ENCODE measurements at places on chromosomes 13 and 19.

- H3K27ac ChIP-seq = peak overlapping the region; percentile 94
- H3K27me3 ChIP-seq = no peaks in the 10 kb centered on the region
- peaks cover 62% of the 10 kb centered on the region for H3K4me1 ChIP-seq
- H3K4me3 ChIP-seq = no peak overlapping the region
- no peaks in the 10 kb centered on the region for H3K36me3 ChIP-seq
These were observed 1.6 kb upstream of the CACNG6 start for GRCh38 chr19:53989600-53990533.

DNA sequence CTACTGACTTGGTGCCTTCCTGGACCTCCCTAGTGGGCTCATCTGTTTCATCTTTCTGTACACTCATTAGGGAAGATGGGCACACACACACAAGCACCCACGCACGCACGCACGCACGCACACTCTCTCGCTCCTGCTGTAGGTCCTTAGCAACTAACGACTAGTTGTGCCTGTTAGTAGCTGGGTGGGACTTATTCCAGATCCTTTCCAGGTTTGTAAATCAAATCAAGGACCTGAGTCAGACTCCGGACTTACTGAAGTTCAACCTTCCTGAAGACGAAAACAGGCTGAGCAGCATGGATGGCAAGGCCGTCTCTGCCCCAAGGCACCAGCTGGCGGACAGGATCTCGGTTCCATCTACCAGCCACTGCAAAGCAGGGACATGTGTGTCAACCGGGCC is 76.2 kb downstream of the SLC15A1 start:
- no peaks in the 10 kb centered on the region for H3K4me1 ChIP-seq
- no peak for DNase-seq
- H3K27me3 ChIP-seq = no peaks in the 10 kb centered on the region
- H3K4me3 ChIP-seq = no peak overlapping the region
- H3K36me3 ChIP-seq = no peaks in the 10 kb centered on the region

DNA sequence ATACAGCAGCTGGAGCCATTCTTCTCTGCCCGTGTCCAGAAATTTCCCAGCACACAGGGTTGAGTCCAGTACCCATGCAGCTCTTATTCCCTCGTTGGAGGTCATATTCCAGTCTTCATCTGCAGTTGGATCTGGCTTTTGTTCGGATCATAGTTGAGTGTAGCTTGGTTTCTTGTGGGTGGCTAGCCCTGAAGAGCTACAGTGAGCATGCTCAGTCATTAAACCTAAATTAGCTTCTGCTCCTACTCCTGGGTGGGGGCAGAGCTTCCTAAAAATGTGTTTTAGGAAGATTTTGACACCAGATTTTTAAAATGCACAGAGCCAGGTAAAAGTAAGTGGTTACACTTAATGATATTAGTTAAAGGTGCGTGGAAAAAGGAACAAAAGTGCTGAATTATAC is 64.4 kb downstream of the DGKH start:
- no peak overlapping the region for H3K4me3 ChIP-seq
- H3K27me3 ChIP-seq = no peaks in the 10 kb centered on the region
- H3K27ac ChIP-seq = no peak overlapping the region
- H3K4me1 ChIP-seq = peaks cover 10% of the 10 kb centered on the region
- H3K36me3 ChIP-seq = no peaks in the 10 kb centered on the region

GRCh38 chr13:34583181-34583580 is 358.9 kb upstream of the NBEA start:
- DNase-seq = no peak
- no peak overlapping the region for H3K27ac ChIP-seq
- no peaks in the 10 kb centered on the region for H3K4me1 ChIP-seq

DNA sequence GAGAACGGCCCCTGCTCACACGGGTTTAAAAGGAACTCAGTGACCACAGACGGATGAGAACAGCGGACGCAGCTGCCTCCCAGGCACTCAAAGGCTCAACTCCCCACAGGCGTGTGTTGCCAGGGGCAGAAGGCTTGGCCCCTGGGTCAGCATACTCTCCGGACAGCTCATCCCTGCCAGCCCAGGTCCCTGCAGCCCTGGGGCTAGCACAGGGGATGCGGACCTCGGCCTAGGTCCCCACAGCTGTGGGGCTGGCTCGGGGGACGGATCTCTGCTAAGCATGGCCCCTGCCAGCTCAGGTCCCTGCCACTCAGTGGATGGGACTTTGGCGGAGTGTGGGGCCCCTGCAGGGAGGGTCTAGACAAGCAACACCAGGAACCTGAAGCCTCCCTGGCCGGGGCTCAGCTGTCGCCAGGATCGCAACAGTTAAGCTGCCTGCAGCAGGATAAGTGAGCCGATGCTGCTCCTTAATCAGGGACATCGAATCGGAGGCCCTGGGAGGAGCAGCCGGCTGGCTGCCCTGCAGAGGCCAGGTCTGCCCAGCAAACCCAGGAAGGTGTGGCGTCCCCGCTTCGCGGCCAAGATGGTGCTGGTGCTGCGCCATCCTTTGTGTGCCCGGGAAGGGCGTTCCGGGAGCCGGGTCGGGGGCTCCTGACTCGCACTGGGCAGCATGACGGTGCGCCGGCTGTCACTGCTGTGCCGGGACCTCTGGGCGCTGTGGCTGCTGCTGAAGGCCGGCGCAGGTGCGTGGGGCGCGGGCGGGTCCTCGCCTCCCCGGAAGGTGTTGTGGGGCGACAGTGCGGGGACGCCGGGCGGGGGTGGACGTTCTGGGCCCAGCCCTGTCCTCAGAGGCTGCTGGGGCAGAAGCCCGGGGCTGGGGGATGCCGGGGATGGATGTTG is 32.5 kb downstream of the MCF2L start:
- peak overlapping the region; percentile 11 for H3K4me3 ChIP-seq
- H3K36me3 ChIP-seq = no peaks in the 10 kb centered on the region
- H3K27ac ChIP-seq = no peak overlapping the region
- no peaks in the 10 kb centered on the region for H3K4me1 ChIP-seq
- H3K27me3 ChIP-seq = no peaks in the 10 kb centered on the region

- no peaks in the 10 kb centered on the region for H3K27me3 ChIP-seq
- H3K4me1 ChIP-seq = no peaks in the 10 kb centered on the region
- no peak for DNase-seq
- H3K4me3 ChIP-seq = no peak overlapping the region
- no peak overlapping the region for H3K27ac ChIP-seq
These were observed 176.8 kb downstream of the OXGR1 start for GRCh38 chr13:96817336-96817941.

GRCh38 chr19:45954156-45954555 is 19.5 kb downstream of the NOVA2 start:
- H3K4me3 ChIP-seq = no peak overlapping the region
- DNase-seq = no peak
- no peaks in the 10 kb centered on the region for H3K27me3 ChIP-seq
- H3K27ac ChIP-seq = no peak overlapping the region
- no peaks in the 10 kb centered on the region for H3K4me1 ChIP-seq

DNA sequence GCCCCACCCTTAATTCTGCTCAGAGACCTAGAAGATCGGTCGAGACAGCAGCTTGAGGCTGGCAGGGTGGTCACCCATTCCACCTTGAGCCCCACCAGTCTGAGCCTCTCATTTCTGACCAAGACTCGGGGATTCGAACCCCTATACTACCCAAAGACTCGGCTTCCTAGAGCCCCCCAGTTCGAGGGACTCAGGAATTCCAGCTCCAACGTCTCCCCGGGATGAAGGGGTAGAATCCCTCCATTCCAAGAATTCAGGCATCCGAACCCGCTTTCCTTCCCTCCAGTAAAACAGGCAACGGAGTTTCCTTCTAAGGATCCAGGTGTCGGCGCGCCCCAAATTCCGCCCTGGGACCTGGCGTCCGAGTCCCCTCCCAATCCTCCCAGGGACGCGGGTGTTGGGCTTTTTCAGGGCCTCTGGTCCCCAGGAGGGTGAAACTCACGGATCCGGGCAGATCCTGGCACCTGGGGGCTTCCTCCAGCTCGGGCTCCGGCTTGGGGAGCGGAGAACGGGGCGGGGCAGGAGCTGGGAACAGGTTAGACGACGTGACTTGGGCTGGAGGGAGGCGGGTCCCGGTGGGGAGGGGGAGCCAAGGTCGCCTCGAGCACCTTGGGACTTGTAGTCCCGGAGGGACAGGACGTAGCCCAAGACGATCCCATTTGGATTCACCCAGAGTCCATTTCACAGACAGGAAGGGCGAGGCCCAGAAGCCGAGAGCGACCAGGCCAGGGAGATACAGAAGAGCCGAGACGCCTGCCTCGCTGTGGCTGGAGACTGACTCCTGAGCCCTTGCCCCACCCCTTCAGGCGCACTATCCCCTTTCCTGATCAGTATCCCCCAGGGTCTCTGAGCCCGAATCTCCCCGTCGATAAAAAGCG is at the start of gene PPP1R13L:
Gene PPP1R13L (minus strand): TSS at position 513 of the 878 bp plus-strand sequence. CDS start 6,751 bp downstream, outside the sequence.
- H3K27ac ChIP-seq = peak within 1 kb of the TSS; percentile 90
- H3K4me3 ChIP-seq = peak within 1 kb of the TSS; percentile 96
- peak; percentile 69 for DNase-seq
- peaks cover 14% of the 10 kb centered on the region for H3K4me1 ChIP-seq
- no peaks in the 10 kb centered on the region for H3K27me3 ChIP-seq
- H3K36me3 ChIP-seq = peaks cover 4% of the 10 kb centered on the region

DNA sequence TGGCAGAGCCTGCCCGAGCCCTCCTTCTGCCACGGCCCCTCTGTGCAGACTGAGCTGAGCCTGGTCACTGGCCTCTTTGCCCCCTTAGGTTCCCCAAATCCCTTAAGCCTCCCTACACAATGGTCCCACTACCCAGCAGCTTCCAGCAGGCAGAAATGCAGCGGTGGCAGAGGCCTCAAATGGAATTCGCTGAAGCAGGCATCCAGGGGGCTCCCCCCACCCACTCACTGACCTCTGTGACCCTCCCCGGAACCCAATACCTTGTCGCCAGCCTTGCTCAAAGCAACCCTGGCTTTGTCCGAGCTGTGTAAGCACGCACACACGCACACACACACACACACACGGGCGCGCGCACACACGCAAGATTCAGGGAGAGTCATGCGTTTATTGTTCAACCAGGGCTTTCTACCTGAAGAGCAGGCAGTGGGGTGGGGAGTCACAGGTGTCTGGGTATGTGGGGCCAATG is at the start of gene LIM2:
Gene LIM2 (minus strand): TSS at position 51 of the 466 bp plus-strand sequence. CDS start 531 bp downstream, outside the sequence.
- H3K27me3 ChIP-seq = no peaks in the 10 kb centered on the region
- no peak within 1 kb of the TSS for H3K4me3 ChIP-seq

DNA sequence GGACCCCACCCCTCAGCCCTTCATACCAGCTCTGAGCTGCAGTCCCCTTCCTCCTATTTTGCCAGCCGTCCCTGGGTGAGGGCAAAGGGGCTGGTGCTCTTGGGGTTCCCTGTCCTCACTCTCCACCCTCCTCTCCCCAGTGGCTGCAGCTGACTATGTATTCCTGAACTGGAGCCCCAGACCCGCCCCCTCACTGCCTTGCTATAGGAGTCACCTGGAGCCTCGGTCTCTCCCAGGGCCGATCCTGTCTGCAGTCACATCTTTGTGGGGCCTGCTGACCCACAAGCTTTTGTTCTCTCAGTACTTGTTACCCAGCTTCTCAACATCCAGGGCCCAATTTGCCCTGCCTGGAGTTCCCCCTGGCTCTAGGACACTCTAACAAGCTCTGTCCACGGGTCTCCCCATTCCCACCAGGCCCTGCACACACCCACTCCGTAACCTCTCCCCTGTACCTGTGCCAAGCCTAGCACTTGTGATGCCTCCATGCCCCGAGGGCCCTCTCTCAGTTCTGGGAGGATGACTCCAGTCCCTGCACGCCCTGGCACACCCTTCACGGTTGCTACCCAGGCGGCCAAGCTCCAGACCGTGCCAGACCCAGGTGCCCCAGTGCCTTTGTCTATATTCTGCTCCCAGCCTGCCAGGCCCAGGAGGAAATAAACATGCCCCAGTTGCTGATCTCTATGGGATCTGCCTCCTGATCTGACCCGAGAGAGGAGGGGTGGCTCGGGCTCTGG is 2.4 kb downstream of the COX7A1 start:
- no peak overlapping the region for H3K4me3 ChIP-seq
- peaks cover 8% of the 10 kb centered on the region for H3K36me3 ChIP-seq
- no peaks in the 10 kb centered on the region for H3K4me1 ChIP-seq
- H3K27me3 ChIP-seq = no peaks in the 10 kb centered on the region
- DNase-seq = no peak

- H3K4me1 ChIP-seq = no peaks in the 10 kb centered on the region
- no peak overlapping the region for H3K27ac ChIP-seq
- no peaks in the 10 kb centered on the region for H3K36me3 ChIP-seq
- no peak overlapping the region for H3K4me3 ChIP-seq
- DNase-seq = no peak
These were observed 4.5 kb upstream of the CADM4 start for GRCh38 chr19:43644181-43644580.

- H3K4me3 ChIP-seq = peak overlapping the region; percentile 51
- no peaks in the 10 kb centered on the region for H3K27me3 ChIP-seq
- H3K4me1 ChIP-seq = peaks cover 14% of the 10 kb centered on the region
- no peak overlapping the region for H3K27ac ChIP-seq
- no peak for DNase-seq
- no peaks in the 10 kb centered on the region for H3K36me3 ChIP-seq
These were observed 1.7 kb downstream of the PDE4A start for GRCh38 chr19:10422046-10422461.
